ENCODE measurements at places on chromosomes 4 and X. TPM values are rescaled to one million over a fixed set of nuclear protein-coding genes. Genes with fewer than 3 reads are reported as not detected.

DNA sequence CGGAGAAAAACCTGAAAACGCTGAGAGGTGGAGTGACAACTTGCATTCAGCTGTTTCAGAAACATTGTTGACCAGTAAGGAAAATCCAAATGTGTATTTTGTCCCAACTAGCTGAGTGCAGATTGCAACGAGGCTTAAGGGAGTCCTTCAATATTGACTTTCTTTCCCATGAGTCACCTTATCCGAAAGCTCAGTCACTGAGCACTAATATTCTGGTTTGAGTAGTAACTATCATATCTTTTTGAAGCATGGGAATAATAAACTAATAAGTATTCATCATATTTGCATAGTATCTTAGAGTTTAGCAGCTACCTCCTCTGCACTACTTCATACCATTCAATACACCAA, 604.3 kb downstream of the PACRGL start:
- DNase-seq = no peak

DNA sequence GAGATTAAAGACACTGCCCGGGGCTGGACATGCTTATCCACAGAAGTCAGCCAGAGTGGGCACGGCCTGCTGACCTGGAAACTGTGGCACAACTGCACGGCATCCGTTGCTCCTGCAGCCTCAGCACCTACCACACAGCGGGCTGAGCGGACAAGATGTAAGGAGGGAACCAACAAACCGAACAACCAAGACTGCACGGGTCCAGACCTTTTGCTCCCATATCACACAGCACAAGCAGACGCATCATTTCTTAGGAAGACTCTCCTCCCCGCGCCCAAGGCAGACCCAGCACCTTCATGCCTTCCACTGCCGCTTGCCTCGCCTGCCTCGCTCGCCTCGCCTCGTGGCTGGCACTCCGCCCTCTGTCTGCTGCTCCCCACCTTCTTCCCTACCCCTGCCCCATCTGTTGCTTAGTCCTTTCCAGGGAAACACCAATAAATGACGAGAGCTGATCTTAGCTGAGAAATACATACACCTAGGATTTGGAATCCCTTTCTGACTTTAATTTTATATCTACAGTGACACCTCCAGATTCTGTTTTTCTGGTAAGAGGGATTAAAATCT, 79.0 kb downstream of the AFAP1 start:
- no peak for DNase-seq

The TAF7L gene
- 0.33 TPM for total RNA-seq

DNA sequence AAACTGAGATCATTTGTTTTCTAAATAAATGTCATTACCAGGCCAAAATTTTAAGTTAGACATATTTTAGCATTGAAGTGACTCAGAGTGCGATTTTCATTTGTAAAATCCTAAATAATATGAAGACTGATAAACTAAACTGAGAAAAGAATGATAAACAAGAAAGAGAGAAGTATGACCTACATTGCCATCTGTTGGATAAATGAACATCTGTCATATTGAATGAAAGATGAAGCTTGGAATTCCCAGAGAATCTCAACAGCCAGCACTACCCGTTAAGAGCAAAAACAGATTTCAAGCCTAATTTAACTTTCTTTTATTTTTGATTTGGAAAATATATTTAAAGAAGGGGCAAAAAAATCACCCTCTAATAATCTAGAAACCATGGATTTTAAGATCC, 591.0 kb upstream of the ATOH1 start:
- no peak for DNase-seq

DNA sequence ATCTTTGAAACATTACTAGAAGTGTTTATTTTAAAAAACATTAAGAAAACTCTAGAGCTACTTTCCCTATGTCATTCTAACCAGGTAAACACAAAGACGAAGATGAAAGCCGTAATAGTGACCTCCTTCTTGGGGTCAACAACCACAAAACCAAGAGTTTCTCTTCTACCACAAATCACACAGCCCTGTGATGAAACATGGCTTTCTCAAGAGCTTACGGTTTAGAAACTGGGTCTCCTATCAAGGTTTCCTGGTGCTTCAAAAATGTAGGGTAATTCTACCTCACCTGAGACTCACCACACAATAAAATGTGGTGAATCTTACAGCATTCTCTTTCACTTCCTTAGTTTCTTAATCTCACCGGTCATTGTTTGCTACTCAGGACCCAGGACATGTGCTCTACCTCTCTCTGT, 50.9 kb downstream of the CORIN start:
- no peak for DNase-seq

The NPNT gene
- total RNA-seq = 7.3 TPM

- DNase-seq = no peak
Measured at GRCh38 chrX:93985344-93986307, 311.6 kb downstream of the FAM133A start.

DNA sequence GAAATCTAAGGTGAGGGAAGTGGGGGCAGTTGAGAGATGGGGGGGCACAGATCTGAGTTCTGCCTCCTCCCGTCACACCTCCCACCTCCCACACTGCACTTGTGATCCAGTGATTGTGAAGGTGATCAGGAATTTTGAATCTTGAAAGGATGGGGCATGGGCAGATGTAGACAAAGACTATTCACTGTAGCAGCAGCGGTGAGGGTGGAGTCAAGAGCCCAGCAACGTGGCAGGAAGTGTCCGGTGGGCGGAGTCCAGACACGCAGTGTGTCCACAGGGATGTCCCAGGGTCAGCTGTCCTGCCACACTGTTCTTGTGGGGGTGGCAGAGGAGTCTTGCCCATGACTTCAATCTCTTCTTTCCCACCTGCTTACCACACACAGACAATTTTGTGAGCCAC, 330.5 kb upstream of the GALNT7 start:
- DNase-seq = no peak

GRCh38 chr4:35789899-35790574, 454.3 kb downstream of the ARAP2 start:
- DNase-seq = no peak
